ENCODE measurements at places on chromosomes 1 and 21.

DNA sequence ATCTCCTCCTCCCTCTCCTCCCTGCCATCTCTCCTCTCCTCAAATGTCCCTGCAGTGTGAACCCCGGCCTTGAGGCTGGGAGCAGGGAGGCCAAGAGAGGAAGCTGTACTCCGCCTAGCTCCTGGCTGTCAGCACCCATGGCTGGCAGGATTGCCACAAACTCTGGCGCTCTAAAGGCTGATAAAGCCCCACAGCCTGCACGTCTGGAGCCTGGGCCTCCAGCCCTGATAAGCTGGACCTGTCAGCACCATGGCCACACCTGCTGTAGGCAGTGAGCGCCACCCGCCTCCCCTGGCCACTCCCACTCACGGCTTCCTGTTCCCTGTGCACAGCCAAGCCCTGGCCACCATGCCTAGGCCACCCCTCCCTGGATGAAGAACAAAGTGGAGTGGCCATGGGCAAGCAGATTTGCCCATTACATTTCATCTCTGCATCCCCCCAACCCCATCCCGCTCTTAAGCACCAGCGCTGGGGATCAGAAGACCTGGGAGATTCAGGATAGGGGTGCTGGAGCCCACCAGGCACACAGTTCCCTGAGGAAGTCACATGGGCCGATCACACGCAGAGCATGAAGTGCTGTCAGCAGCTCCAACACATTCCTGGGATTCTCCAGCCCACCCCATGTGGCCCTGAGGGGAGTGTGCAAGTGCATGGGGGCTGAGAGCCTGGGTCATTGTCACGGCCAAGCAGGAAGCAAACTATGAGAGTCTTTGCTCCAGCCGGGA lies 24.2 kb upstream of the NPPB start:
- DNase-seq: no peak

DNA sequence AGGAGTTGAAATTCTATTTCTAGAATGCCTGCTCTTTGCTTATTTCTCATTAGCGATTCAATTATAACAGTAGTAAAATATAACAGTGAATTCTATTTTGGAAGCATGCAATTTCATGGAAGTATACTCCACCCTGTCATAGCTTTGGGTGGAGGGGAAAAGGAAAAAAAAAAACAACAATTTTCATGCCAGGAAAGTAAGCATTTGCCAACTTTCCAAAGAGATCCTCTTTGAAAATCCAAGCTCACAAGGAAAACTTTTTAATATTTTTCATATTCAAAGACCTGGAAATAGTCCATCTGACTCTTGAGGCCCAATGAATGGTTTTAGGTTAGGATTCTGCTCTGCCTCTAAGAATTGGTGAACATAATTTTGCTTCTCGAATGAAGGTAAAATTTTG lies 134.5 kb downstream of the PTPN14 start:
- DNase-seq: no peak

DNA sequence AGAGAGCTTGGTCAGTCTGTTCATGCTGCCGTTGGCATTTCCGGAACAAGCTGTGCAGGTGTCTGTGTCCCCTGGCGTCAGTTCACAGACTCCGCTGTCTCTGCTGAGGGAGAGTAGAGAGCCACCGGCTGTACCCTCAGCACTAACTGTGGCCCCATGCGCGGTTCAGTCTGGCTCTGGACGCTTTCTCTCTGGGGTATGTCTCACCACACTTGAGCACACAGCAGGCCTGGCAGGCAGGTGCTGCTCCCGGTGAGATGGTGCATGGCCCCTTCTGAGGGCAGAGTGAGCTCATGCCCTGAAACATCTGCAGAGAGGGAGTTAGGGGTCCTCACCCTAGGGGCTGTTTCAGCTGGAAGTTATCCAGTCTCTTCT lies 60.0 kb upstream of the TLR5 start:
- DNase-seq: no peak

DNA sequence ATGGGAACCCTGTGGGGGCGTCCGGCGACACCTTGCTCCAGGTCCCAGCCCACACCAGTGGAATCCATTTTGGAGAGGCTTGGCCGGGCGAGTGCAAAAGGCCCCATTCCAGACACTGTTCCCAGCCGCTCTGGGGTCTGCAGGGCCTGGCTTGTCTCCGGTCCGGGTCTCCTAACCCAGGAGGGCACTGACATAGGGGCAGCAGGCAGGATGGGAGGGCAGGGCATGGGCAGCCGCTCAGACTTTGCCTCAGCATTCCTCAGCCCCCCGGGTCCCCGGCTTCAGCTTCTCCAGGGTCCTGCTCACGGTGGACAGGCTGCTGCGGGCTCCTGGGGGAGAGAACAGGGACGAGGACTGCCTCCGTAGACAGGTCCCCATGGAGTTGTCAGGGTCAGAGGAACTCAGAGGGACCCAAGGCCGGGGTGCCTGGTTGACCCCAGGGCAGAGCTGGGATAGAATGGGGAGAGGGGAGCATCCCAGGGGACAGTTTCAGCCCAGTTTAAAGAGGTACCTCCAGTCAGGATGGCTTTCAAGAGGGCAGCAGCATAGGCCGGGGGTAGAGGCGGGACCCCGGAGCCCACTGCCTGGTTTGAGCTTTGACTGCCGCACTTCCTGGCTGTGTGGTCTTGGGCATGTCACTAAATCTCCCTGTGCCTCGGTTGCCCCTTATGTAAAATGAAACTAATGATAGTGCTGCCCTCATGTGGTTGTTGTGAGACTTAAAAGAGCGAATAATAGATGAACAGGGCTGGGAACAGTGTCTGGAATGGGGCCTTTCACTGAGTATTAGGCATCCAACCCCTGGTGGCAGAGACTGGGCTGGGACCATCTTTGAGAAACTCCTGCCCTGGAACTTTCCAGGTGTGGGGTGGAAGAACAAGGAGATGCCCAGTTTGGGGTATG lies 3.7 kb downstream of the KNCN start:
- DNase-seq: no peak

GRCh38 chr1:164763098-164763497 lies 204.1 kb downstream of the PBX1 start:
- DNase-seq: no peak

- no peak for DNase-seq
Measured at GRCh38 chr1:150487763-150488115, 520 bp downstream of the TARS2 start.

- DNase-seq: no peak
Measured at GRCh38 chr1:225612287-225612686, 40.6 kb downstream of the ENAH start.

- no peak for DNase-seq
Measured at GRCh38 chr1:27406362-27406680, 13.9 kb downstream of the GPR3 start.

GRCh38 chr1:30656171-30656940 lies 67.0 kb downstream of the MATN1 start:
- DNase-seq: no peak

DNA sequence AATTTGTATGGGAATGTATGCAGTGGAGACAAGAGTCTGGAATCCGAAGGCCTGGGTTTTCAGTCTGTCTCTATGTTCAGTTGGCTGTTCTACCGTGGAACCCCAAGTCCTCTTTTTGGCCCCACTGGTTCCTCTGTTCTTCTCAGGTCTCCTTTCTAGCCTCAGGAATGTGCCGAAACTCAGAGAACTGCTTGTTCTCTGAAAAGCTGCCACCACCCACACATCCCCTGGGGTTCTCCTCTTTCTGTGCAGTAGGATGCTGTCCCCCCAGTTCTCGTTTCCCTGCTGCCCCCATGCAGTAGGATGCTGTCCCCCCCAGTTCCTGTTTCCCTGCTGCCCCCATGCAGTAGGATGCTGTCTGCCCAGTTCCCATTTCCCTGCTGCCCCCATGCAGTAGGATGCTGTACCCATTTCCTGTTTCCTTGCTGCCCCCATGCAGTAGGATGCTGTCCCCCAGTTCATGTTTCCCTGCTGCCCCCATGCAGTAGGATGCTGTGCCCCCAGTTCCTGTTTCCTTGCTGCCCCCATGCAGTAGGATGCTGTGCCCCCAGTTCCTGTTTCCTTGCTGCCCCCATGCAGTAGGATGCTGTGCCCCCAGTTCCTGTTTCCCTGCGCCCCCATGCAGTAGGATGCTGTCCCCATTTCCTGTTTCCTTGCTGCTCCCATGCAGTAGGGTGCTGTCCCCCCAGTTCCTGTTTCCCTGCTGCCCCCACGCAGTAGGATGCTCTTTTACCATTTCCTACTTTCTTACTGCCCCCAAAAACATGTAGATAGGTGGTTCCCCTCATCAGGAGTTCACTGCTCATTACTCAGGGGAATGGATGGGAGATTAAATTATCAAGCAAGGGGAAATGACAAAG lies 35.3 kb downstream of the OPTC start:
- DNase-seq: no peak

Measured in activated CD4-positive, alpha-beta T cell treated with anti-CD3 and anti-CD28 coated beads, Interleukin-2, amount 50 U/mL, for 48 hours (primary cell).